Peyer's patch (tissue), 4 donors: ENCODE measurements at places on chromosomes 1 and 21. TPM values are rescaled to one million over a fixed set of nuclear protein-coding genes. Genes with fewer than 3 reads are reported as not detected.

FAM167B gene
- total RNA-seq: 4.1 TPM

TENT5C gene
- total RNA-seq: 13.5 TPM

CASQ2 gene
- total RNA-seq: 0.54 TPM

TCHH gene
- 0.35 TPM for total RNA-seq

- no peak overlapping the region for H3K4me3 ChIP-seq
- H3K36me3 ChIP-seq: no peaks in the 10 kb centered on the region
- no peaks in the 10 kb centered on the region for H3K27me3 ChIP-seq
- H3K27ac ChIP-seq: no peak overlapping the region
- no peaks in the 10 kb centered on the region for H3K4me1 ChIP-seq
These were observed 221.1 kb downstream of the NPHP4 start for GRCh38 chr1:5770981-5771765.

GRCh38 chr1:91545506-91546300, 45.1 kb downstream of the CDC7 start:
- DNase-seq: no peak
- H3K27me3 ChIP-seq: no peaks in the 10 kb centered on the region
- H3K36me3 ChIP-seq: no peaks in the 10 kb centered on the region
- H3K4me1 ChIP-seq: no peaks in the 10 kb centered on the region
- no peak overlapping the region for H3K27ac ChIP-seq

DNA sequence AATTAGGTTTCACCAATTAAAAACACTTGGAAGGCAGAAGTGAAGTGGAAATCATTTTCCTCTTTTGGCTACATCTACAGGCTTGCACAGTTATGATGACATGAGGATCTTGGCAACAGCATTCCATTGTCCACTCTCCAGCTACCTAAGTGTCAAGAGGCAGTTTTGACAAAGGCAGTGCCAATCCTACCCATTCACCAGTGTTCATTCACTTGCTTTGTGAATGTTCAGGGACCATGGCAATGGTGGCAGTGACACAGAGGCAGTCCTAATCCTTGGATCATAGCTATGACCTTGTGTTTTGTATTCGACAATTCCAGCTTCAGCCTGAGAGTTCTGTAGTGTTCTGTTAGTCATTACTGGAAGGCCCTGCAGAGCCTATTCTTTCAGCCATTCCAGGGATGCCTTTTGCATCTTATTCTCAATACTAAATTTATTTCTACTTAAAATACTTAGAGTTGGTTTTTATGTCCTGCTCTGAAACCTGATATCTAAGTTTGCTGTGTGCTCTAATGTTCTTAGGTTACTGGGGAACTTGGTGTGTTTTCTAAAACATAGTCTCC, 36.7 kb downstream of the CRB1 start:
- H3K4me1 ChIP-seq: no peaks in the 10 kb centered on the region
- H3K27me3 ChIP-seq: no peaks in the 10 kb centered on the region
- H3K4me3 ChIP-seq: no peak overlapping the region
- no peak for DNase-seq

- no peaks in the 10 kb centered on the region for H3K27me3 ChIP-seq
- H3K36me3 ChIP-seq: no peaks in the 10 kb centered on the region
These were observed 10.6 kb upstream of the ZNHIT6 start for GRCh38 chr1:85718678-85719340.
